IPS DF 6.9 (cell line): ENCODE measurements at places on chromosomes 4 and X.

DNA sequence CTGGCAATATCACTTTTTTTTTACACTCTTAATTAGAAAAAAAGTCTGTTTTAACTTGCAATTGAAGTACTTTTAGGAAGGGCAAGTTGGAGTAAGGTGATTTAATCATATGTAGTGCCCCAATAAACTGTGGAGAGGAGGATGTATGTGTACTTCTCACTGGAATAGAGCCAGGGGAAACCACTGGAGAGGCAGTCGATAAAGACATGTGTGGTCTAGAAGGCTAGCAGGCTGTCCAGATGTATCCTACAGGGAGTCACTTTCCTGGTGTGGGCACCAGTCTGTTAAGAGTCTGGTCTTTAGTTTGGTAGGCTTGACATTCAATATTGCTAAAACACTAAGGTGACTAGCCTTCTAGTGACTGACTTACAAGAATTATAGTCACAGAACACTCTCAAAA, 9.6 kb upstream of the SGMS2 start:
- H3K4me1 ChIP-seq: no peaks in the 10 kb centered on the region
- no peak for DNase-seq
- H3K27ac ChIP-seq: no peak overlapping the region
- H3K4me3 ChIP-seq: no peak overlapping the region

DNA sequence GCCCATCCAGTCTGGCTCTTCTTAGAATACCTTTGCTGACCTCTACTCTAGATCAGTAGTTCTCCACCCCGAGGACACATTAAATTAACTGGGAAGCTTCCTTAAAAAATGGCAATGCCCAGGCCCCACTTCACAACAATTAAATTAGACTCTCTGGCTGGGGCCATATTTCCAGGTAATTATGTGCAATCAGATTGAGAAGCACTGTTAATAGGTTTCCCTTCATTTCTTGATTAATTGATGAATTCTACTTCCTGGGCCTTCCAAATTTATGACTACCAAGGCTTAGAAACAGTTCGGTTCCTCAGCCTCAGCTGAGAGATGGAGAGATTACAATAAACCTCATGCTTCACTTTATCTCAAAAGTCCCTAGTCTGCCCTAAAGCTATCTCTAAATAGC, 71.7 kb upstream of the LIMCH1 start:
- DNase-seq: no peak
- no peak overlapping the region for H3K4me3 ChIP-seq
- H3K36me3 ChIP-seq: no peaks in the 10 kb centered on the region
- H3K27ac ChIP-seq: no peak overlapping the region
- H3K27me3 ChIP-seq: no peaks in the 10 kb centered on the region

- no peaks in the 10 kb centered on the region for H3K36me3 ChIP-seq
- H3K4me1 ChIP-seq: no peaks in the 10 kb centered on the region
- H3K27me3 ChIP-seq: no peaks in the 10 kb centered on the region
Observed at GRCh38 chrX:42079968-42080367, 156.6 kb upstream of the CASK start.

- no peak overlapping the region for H3K4me3 ChIP-seq
- H3K36me3 ChIP-seq: peaks cover 4% of the 10 kb centered on the region; the same call in 1 of the 2 replicates
- no peak overlapping the region for H3K27ac ChIP-seq
- no peak for DNase-seq
- no peaks in the 10 kb centered on the region for H3K27me3 ChIP-seq
Observed at GRCh38 chrX:54288968-54289367, 68.9 kb downstream of the WNK3 start.

GRCh38 chr4:46839128-46839527, 69.9 kb downstream of the COX7B2 start:
- H3K4me1 ChIP-seq: no peaks in the 10 kb centered on the region
- H3K27me3 ChIP-seq: no peaks in the 10 kb centered on the region
- no peak for DNase-seq
- no peak overlapping the region for H3K4me3 ChIP-seq
- no peak overlapping the region for H3K27ac ChIP-seq

DNA sequence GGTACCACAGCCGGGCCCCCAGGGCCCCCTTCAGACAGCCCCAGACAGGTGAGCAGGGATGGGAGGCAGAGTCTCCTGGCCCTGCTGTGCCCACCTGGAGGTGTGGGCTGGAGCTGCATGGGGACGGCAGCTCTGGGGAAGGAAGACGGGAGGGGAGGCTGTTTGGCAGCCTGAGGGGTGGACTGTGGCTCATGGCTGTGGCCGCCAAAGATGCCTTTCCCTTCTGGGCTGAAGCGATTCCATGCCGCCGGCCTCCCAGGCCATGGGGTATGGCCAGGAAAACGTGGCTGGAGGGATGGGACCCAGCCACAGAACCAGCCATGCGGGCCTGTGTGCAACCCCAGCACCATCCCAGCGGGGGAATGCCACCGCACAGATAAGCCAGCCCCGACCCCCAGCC, 65.7 kb downstream of the FAM53A start:
- H3K27me3 ChIP-seq: no peaks in the 10 kb centered on the region
- DNase-seq: no peak
- no peaks in the 10 kb centered on the region; the same call in 1 of the 2 replicates for H3K4me1 ChIP-seq
- H3K4me3 ChIP-seq: no peak overlapping the region

- H3K4me1 ChIP-seq: no peaks in the 10 kb centered on the region
- DNase-seq: no peak
Observed at GRCh38 chr4:70743731-70744130, 22.0 kb downstream of the RUFY3 start.

GRCh38 chr4:54041933-54042332, 22.5 kb downstream of the CHIC2 start:
- no peak for DNase-seq
- no peaks in the 10 kb centered on the region for H3K27me3 ChIP-seq
- no peaks in the 10 kb centered on the region for H3K36me3 ChIP-seq
- no peak overlapping the region for H3K4me3 ChIP-seq

DNA sequence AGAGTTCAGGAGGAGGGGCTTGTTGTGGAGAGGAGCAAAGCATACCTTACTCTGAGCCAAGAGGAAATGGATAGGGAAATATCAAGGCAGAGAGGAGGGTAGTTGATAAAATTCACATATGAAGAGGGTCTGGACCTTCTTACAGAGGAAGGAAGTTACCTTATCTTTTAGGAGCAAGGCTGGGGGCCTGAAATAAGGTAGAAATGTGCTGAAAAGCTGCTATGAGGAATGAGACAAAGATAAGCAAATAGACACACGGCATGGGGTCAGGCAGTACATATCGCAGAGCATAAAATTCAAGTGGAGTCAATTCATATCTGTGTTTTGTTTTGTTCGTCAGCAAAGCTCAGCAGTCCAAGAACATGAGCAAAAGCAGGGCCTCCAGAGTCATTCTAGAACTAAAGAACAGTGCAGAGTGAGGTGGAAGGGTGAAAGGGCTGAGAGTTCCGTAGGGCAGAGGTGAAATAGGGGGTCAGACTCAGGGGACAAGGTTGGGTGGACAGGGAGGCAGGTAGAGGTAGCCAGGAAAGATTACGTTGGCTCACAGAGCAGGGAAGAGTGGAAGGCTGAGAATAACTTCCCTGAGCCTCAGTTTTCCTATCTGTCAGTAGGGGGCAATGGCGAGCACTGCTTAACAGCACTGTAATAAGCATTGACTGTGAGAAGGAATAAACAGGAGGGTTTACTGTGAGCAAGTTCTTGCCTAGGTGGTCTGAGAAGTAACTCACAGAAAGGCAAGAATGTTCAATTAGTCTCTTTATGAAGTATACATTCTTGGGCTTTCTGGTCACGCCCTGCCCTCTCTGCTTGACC, 9.2 kb downstream of the VSIG4 start:
- DNase-seq: peak; percentile 22
- H3K4me1 ChIP-seq: no peaks in the 10 kb centered on the region
- no peak overlapping the region for H3K27ac ChIP-seq
- no peak overlapping the region for H3K4me3 ChIP-seq
- H3K27me3 ChIP-seq: no peaks in the 10 kb centered on the region
- no peaks in the 10 kb centered on the region for H3K36me3 ChIP-seq

DNA sequence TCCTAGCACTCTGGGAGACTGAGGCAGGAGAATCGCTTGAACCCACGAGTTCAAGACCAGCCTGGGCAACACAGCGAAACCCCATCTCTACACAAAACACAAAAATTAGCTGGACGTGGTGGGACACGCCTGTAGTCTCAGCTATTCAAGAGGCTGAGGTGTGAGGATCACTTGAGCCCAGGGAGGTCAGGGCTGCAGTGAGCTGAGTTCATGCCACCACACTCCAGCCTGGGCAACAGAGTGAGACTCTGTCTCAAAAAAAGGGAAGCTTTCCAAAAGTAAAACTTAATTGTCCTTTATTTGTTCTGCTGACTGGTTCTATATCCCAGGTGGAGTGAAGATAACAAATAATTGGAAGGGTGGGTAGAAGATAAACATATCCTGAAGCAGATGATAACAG, 45.6 kb downstream of the ABCG2 start:
- no peaks in the 10 kb centered on the region for H3K36me3 ChIP-seq
- no peak overlapping the region for H3K4me3 ChIP-seq
- H3K27me3 ChIP-seq: no peaks in the 10 kb centered on the region
- H3K27ac ChIP-seq: no peak overlapping the region
- H3K4me1 ChIP-seq: no peaks in the 10 kb centered on the region

DNA sequence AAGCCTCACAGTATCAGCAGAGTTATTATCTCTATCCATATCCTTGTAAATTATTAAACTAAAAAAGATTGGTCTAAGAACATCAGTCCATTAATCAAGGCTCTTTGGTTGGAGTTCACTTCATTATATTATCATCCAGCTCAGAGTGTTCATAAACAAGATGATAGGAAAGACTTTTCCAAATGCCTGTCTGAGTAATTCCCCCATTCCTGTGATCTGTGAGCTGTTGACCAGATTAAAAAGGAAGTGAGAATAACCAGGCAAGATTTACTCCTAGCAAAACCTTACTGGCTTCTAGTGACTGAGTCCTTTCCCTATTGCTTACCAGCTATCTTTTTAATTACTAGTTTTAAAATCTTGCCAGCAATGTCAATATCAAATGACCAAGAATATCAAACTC, 14.9 kb downstream of the PKD2 start:
- DNase-seq: no peak
- H3K4me3 ChIP-seq: no peak overlapping the region
- H3K36me3 ChIP-seq: no peaks in the 10 kb centered on the region; the same call in 1 of the 2 replicates
- no peaks in the 10 kb centered on the region for H3K27me3 ChIP-seq
- H3K27ac ChIP-seq: no peak overlapping the region
- no peaks in the 10 kb centered on the region for H3K4me1 ChIP-seq

DNA sequence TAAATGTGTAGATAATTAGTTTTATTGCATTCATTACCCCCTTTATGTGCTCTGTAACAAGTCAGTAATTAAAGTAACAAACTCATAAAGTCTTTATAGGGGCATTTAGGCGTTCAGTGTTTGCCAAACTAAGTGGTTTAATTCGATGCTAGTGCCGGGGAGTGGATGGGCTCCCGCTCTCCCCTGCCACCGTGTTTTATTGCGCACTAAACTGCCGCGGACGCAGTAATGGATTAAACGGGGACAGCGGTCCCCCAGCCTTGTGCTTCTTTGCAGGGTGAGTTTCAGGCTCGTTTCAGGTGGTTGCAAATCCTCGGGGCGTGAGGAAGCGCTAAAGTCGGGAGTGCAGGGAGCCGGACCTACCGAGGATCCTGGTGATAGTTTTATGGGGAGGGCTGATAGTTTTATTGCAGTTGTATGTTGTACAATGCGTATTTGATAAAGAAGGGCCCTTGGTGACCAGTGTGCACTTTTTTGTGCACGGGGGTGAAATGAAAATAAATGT, 1.6 kb upstream of the PHOX2B start:
- peaks cover 7% of the 10 kb centered on the region for H3K4me1 ChIP-seq
- H3K27me3 ChIP-seq: peaks cover 92% of the 10 kb centered on the region
- no peak for DNase-seq
- no peaks in the 10 kb centered on the region for H3K36me3 ChIP-seq
- no peak overlapping the region for H3K4me3 ChIP-seq
